D341Med (cell line): ENCODE measurements at places on chromosomes 4 and X.

DNA sequence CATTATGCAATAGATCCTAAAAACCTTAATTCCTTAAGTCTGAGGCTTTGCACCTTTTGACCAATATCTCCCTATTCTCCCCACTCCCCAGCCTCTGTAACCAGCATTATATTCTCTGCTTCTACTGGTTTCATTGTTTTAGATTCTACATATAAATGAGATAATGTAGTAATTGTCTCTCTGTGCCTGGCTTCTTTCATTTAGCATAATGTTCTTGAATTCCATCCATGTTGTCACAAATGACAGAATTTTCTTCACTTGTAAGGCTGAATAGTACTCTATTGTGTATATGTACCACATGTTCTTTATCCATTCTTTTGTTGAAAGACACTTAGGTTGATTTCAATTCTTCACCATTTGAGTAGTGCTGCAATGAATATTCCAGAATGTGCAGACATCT is 66.0 kb downstream of the MAGEC1 start:
- no peak for DNase-seq

DNA sequence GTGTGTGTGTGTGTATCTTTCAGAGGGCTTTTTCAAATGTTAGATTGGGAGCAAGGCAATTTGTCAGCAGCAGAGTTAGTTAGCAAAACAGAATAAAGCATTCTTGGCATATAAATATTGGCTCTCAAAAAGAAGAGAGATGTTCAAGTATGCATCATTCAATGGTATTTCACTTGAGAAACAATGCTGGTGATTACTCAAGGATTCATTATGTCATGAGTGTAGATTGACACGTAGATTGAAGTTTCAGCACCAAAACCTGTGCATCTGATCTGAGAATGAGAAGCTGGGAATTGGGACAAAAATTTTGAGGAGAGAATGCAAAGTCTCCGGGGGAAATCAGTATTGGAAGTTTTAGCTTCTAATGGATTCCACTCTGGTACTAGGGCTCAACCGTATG is 241.4 kb downstream of the FRMPD4 start:
- DNase-seq: no peak

DNA sequence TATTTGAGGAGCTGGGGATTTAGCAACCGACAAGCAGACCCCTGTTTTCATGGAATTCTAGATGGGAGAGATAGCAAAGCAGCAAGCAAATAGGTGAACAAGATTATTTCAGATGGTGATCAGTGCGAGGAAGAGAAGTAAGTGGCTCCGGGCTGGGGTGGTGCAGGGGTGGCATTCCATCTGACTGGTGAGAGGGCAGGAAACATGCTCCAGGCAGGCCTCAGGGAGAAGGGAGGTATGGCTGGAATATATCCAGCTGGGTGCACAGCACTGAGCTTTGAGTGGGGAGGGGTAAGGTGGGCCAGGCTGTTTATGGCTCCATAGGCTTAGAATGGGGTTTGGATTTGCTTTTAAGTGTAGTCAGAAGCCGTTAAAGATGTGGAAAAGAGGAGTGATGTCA is 21.2 kb downstream of the PTTG2 start:
- DNase-seq: no peak

GRCh38 chr4:111959222-111959621 is 186.0 kb upstream of the FAM241A start:
- no peak for DNase-seq

GRCh38 chrX:63686878-63687714 is 97.9 kb downstream of the ARHGEF9 start:
- peak; percentile 41 for DNase-seq

GRCh38 chr4:174358410-174358809 is 74.7 kb downstream of the CEP44 start:
- DNase-seq: no peak

- DNase-seq: no peak
These were observed 42.0 kb upstream of the IGSF1 start for GRCh38 chrX:131331152-131331551.

DNA sequence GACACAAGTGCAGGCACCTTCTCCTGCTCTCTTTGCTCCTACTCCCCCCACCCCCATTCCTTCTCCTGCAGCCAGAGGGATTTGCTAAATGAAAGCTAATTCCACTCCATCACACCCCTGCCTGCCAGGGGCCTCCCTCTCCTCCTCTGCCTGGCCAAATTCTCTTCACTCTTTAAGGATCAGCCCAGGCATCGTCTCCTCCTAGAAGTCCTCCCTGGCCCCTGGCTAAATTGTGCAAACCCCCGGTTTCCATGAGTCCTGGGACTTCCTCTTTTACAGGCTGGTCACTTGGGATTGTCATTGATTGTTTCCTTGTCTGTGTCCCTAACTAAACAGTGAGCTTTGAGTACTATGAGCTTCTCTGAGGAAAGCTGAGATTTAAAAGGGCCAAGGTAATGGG is 8.7 kb upstream of the ABLIM2 start:
- no peak for DNase-seq

DNA sequence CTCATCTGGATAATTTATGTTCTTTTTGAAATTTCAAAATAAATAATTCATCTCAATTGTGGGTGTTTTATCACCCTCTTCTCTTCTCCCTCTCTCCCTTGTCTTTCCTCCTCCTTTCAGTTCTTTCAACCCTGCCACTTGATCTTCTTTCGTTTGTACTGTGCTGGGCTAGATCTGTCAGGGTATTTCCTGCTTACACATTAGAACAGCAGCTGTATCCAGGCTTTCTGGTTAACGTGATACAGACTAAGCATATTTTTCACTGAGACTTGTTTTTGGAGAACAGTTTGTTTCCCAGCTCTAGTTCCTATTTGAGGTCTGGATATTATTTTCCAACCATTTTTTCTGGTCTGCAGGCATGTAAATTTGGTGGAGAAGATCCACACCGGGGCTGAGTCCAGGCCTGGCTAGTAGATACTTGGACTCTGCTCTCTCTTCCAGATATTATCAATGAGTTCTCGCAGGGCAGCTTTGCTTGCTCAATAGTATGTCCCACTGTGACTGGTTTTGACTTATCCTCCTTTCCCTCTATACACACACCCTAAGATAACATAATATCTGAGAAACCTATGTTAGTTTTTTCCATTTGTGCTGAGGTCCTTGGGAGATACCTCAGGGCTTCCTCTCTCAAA is 1310.7 kb upstream of the TENM3 start:
- DNase-seq: no peak

- no peak for DNase-seq
These were observed 293.5 kb downstream of the OPHN1 start for GRCh38 chrX:68139791-68140190.

DNA sequence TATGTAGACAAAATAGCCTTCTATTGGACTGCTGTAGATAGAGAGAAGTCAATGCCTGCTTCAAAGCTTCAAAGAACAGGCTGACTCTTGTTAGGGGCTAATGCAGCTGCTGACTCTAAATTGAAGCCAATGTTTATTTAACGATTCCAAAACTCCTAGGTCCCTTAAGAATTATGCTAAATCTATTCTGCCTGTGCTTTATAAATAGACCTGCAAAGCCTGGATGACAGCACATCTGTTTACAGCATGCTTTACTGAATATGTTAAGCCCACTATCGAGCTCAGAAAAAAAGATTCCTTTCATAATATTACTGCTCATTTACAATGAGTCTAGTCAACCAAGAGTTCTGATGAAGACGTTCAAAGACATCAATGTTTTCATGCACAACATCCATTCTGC is 54.8 kb upstream of the RBMXL3 start:
- DNase-seq: no peak

DNA sequence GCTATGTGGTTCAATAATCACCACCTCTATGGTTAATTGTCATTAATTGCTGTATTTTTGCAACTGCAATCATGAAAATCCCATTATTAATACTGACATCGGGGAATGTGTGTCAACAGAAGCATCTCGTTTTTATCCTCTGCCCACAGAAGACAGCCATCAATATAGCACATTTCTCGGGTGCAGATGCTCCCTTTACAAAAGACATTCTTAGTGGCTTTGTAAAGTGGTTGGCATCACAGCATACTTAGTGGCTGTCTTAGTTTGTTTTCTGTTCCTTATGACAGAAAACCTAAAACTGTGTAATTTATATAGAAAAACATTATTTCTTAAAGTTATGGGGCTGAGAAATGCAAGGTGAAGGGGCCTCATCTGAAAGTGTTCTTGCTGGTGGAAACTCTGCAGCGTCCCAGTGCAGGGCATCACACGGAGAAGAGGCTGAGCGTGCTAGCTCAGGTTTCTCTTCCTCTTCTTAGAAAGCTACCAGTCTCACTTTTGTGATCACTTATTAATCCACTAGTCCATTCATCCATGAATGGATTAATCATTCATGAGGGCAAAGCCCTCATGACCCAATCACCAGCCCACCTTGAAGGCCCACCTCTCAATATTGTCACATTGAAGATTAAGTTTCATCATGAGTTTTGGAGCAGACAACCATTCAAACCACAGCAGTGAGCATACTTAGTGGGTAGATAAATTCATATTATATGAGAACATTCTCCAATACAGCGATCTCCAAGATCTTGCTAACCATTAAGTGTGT is 1067.7 kb upstream of the PABPC4L start:
- no peak for DNase-seq

GRCh38 chr4:26300314-26301307 is 20.2 kb upstream of the RBPJ start:
- no peak for DNase-seq

DNA sequence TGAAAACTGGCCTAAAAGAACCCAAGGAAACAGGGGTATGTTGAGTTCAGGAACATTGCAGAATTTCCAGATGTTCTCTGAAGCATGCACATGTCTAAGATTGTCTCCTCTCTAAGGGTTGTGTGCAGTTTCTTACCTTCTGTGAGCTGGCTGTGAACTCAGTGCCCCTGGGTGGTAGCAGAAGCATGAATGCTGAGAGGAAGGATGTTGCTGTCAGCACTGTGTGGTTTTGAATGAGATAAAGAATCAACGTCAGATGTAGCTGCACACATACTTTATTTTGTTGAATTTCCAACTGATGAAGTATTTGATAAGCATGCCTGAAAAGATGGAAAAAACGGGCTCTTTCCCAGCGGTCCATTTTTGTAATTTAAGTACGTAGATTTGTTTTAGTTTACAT is 23.8 kb upstream of the CD38 start:
- no peak for DNase-seq

DNA sequence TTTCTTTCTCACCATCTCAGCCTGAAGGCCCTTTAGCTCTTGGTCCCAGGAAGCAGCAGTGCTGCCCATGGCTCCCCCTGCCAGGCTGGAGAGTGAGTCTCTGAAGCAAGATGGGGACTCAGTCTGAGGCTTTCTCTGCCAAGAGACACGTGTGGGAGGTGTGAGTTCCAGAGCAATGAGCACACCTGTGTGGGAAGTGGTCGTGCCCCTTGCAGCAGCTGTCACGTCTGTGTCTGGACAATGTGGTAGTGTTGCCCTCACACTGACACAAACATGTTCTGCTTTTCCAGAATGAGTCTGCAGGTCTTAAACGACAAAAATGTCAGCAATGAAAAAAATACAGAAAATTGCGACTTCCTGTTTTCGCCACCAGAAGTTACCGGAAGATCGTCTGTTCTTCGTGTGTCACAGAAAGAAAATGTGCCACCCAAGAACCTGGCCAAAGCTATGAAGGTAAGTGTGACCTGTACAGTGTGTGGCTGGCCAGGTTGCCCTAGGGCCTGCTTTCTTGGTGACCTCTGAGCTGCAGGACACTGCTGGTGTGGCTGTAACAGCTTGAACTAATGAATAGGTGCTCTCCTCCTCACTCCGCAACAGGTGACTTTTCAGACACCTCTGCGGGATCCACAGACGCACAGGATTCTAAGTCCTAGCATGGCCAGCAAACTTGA is 1.9 kb downstream of the TACC3 start:
- DNase-seq: no peak

GRCh38 chr4:180150818-180151217 is 2092.4 kb upstream of the TENM3 start:
- DNase-seq: peak; percentile 12
